ENCODE measurements at places on chromosomes 16 and 17. TPM values are rescaled to one million over a fixed set of nuclear protein-coding genes. Genes with fewer than 3 reads are reported as not detected.

HOXB1 gene
- total RNA-seq: not detected

GRCh38 chr16:48361540-48362144 lies 23.6 kb downstream of the SIAH1 start:
- peaks cover 4% of the 10 kb centered on the region for H3K4me1 ChIP-seq
- no peak overlapping the region for H3K27ac ChIP-seq
- H3K4me3 ChIP-seq: no peak overlapping the region
- peaks cover 7% of the 10 kb centered on the region for H3K36me3 ChIP-seq
- DNase-seq: no peak
- H3K27me3 ChIP-seq: no peaks in the 10 kb centered on the region

RNF222 gene
- not detected for total RNA-seq

CPHXL2 gene
- not detected for total RNA-seq

DNA sequence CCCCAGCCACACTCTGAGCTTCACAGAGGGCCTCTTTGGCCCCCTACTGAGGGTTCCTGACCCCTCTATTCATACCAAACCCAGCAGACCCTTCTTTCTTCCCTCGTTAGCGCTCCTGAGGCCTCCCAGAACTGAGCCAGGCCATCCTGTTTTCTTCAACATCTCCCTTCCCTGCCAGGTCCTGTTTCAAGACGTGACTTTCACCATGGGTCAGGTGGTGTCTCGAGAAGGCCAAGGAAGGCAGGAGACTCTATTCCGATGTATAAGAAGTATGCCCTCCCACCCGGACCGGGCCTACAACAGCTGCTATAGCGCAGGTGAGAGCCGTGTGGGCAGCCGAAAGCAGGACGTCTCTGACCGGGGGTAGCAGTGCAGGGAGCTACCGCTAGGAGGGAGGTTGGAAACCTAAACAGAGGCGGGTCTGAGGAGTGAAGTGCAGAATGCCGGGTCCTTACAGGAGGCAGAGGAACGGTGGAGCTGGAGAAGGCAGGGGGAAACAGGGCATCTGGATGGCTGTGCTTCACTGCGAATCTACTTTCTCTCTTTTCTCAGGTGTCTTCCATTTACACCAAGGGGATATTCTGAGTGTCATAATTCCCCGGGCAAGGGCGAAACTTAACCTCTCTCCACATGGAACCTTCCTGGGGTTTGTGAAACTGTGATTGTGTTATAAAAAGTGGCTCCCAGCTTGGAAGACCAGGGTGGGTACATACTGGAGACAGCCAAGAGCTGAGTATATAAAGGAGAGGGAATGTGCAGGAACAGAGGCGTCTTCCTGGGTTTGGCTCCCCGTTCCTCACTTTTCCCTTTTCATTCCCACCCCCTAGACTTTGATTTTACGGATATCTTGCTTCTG lies 1.3 kb upstream of the SENP3 start:
- H3K27ac ChIP-seq: no peak overlapping the region
- H3K4me3 ChIP-seq: peak overlapping the region; percentile 87
- H3K36me3 ChIP-seq: peaks cover 17% of the 10 kb centered on the region
- DNase-seq: peak; percentile 50
- H3K4me1 ChIP-seq: peaks cover 21% of the 10 kb centered on the region
- H3K27me3 ChIP-seq: no peaks in the 10 kb centered on the region

All from fibroblast of lung (primary cell).